ENCODE measurements at places on chromosomes 1 and 21.

- no peak for DNase-seq
Measured at GRCh38 chr1:14786681-14787080, 188.2 kb downstream of the KAZN start.

- DNase-seq: no peak
Measured at GRCh38 chr1:153805886-153806719, 30.9 kb downstream of the SLC27A3 start.

GRCh38 chr1:220825819-220826551 is 39.3 kb downstream of the MTARC1 start:
- DNase-seq: no peak

DNA sequence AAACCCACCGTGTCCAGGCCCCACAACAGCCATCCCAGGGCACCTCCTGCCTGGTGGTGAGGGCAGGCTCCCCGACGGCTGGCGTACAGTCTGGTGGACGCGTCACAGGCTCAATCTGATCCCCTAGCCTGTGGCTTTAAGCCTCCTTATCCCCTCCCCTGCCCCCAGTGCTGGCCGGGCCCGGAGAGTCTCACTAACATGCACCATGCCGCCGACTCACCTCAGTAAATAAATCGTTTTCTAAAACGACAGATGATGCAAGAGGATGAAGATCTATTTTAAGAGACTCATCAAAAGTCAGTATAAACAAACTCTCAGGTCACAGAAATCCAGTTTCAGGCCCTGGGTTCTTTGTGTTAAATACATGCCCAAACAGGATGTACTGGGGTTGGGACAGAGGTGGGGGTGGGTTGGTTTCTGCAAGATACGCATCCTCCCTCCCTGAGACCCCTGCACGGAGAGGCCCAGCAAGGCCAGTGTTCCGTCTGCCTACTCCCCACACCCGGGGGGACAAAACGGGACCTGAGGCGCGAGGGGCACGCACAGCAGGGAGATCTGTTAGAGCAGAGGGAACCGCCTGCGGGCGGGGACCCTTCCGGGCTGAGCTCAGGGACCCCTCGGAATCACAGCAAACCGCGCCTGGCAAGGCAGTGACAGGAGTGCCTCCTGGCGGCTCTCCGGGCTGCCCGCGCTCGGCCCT is 3.1 kb downstream of the PANK4 start:
- DNase-seq: no peak
